ENCODE measurements at places on chromosomes 7 and 10. TPM values are rescaled to one million over a fixed set of nuclear protein-coding genes. Genes with fewer than 3 reads are reported as not detected.

DNA sequence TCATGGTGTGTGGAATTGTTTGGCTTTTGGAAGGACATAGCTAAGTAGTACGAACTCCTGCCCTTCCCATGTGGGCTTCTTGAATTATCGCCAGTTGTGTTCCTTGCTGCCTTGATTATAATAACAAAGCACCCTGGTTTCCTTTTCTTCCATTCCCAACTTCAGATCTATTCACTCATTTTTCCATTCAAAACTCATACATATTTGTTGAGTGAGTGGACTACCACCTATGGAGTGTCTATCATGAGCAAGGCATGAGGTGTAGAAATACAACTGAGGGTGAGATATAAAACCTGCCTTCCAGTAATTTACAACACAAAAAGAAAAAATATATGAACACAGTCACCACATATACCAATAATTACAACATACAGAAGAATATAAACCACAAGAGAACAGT is 4.9 kb upstream of the COL17A1 start:
- no peak for DNase-seq
- no peaks in the 10 kb centered on the region for H3K36me3 ChIP-seq
- no peaks in the 10 kb centered on the region for H3K4me1 ChIP-seq
- no peaks in the 10 kb centered on the region for H3K27me3 ChIP-seq
- H3K4me3 ChIP-seq = no peak overlapping the region

DNA sequence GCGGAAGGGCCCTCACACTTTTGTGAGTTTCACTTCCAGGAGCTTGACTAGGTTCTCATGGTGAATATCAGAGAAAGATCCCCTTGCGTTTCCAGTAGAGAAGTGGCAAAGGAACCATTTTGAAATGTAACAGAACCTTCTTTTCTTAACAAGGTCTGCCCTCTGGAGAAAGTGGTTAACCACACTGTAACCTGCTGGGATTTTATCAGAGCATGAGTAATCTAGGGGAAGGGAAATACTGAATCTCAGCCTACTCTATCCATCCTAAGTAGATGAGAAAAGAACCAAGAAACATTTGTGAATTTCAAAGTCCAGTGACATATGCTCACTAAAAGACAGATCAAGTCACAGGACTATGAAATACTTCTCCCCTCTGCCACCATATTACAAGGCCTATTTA is 235.5 kb downstream of the ZEB1 start:
- no peaks in the 10 kb centered on the region for H3K36me3 ChIP-seq
- H3K4me3 ChIP-seq = no peak overlapping the region
- no peaks in the 10 kb centered on the region for H3K27me3 ChIP-seq
- DNase-seq = no peak
- H3K4me1 ChIP-seq = no peaks in the 10 kb centered on the region
- no peak overlapping the region for H3K27ac ChIP-seq

DNA sequence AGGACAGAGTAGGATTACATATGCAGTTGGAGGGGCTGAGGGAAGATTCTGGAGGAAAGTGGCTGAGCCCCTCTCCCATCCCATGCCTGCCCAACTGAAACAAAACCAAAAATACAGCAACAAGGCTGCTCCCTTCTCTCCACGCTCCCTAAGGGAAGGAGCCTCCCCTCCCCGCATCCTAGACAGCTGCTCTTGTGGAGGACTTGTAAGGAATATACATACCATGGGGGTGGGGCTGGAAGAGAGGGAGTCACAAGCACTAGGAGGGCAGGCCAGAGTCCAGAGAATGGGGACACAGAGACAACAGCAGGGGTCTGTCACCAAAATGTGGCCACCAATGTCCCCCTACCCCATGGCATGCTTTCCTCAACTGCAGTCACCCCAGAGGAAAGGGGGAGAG is 13.2 kb downstream of the LDB1 start:
- no peak overlapping the region for H3K4me3 ChIP-seq
- no peaks in the 10 kb centered on the region for H3K4me1 ChIP-seq
- H3K36me3 ChIP-seq = peaks cover 60% of the 10 kb centered on the region
- DNase-seq = no peak
- no peaks in the 10 kb centered on the region for H3K27me3 ChIP-seq
- H3K27ac ChIP-seq = no peak overlapping the region

DNA sequence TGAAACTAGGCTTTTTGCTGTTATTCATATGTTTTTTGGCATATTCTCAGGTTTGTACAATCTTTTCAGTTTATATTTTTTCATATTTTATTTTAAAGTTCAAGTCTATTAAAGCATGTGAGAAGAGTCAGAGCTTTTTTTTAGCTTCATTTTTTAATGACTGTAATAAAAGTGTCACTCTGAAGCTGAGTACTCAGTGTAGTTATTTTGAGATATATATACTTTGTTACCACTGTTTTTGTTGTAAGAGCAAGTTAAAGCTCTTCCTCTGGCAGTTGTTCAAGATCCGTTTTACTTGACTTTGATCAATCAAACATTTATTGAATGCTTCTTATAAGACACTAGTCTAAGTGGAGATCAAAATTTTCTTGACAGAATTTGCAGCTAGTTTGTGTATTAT is 37.5 kb downstream of the CASD1 start:
- H3K27me3 ChIP-seq = no peaks in the 10 kb centered on the region
- no peak overlapping the region for H3K4me3 ChIP-seq
- DNase-seq = no peak
- H3K4me1 ChIP-seq = no peaks in the 10 kb centered on the region
- H3K36me3 ChIP-seq = no peaks in the 10 kb centered on the region

DNA sequence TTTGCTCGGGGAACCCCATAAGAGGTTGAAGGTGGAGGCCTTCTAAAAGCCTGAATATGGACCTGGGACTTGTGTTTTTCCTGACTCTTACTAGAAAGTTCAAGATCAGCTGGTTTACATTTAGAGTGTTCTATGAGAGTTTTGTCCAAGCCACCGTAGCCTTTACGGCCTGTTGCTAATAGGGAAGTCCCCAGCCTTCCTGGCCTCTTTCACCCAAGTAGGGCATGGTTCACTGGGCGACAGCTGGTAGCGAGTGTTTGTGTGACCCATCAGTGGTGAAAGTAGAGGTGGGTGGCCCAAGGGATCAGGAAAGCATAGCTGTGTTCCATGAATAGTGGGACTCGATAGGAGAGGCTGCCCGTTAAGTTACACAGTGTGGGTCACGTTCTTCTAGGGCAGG is 60.1 kb downstream of the RABGEF1 start:
- H3K27ac ChIP-seq = no peak overlapping the region
- no peaks in the 10 kb centered on the region for H3K27me3 ChIP-seq
- DNase-seq = no peak
- no peaks in the 10 kb centered on the region for H3K4me1 ChIP-seq
- peaks cover 100% of the 10 kb centered on the region for H3K36me3 ChIP-seq

DNA sequence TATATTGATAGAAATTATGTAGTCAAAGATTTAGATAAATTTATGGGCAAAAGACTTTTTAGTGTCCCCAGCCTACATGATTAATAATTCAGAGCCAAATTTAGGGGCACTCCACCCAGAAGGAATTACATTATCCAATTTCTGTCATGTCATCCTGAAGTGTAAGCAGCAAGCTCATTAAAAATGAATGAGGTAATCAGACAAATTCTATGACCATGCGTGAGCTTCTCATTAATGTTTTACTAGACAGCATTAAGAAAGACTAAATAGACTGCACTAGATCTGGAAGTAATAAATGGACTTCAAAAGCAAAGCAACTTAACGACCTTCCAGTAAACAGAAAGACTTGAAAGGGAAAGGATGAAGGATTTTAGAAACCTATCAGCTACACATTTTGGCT is 22.7 kb upstream of the TRUB1 start:
- no peak overlapping the region for H3K4me3 ChIP-seq
- no peak overlapping the region for H3K27ac ChIP-seq
- no peaks in the 10 kb centered on the region for H3K4me1 ChIP-seq
- no peak for DNase-seq
- H3K27me3 ChIP-seq = no peaks in the 10 kb centered on the region

DNA sequence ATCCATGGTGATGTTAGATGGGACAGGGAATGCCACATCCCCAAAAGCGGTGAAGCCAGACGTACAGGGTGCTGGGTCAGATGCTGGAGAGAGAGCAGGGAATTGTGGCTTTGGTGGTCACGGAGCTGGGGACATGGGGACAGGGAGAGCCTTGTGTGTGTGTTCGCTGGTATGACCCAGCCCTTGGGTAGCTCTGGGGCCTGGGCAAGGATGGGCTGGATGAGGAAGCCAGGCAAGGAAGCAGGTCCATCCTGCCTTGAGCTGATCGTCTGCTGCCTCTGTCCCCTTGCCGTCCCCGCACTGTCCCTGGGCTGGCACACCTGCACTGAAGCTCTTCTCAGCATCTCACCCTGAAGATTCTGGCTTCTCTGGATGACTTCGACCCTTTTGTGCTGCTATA is 15.4 kb upstream of the CLDN4 start:
- H3K4me3 ChIP-seq = no peak overlapping the region
- H3K36me3 ChIP-seq = no peaks in the 10 kb centered on the region
- H3K27ac ChIP-seq = no peak overlapping the region
- DNase-seq = peak; percentile 46
- H3K27me3 ChIP-seq = peaks cover 8% of the 10 kb centered on the region

DNA sequence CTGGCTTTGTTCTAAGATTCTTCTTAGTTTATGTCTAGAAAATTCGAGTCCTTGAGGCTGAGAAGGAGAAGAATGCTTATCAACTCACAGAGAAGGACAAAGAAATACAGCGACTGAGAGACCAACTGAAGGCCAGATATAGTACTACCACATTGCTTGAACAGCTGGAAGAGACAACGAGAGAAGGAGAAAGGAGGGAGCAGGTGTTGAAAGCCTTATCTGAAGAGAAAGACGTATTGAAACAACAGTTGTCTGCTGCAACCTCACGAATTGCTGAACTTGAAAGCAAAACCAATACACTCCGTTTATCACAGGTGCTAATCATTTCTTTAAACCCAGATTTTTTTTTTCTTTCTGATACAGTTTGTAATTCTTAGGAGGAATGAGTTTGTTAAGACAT is 6.7 kb downstream of the CEP55 start:
- no peak overlapping the region for H3K27ac ChIP-seq
- H3K27me3 ChIP-seq = no peaks in the 10 kb centered on the region
- peaks cover 5% of the 10 kb centered on the region for H3K4me1 ChIP-seq
- H3K4me3 ChIP-seq = no peak overlapping the region
- no peak for DNase-seq

DNA sequence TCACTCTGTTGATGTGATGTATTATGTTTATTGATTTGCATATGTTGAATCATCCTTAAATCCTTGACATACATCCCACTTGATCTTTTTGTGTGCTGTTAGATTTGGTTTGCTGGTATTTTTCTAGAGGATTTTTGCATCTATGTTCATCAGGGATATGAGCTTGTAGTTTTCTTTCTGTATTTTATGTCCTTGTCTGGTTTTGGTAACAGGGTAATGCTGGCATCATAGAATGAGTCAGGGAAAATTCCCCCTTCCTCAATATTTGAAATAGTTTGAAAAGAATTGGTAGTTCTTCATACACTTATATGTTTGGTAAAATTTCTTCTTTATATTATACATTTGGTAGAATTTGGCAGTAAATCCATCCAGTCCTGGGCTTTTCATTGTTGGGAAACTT is 89.4 kb upstream of the SLC13A1 start:
- H3K27me3 ChIP-seq = no peaks in the 10 kb centered on the region
- no peaks in the 10 kb centered on the region for H3K4me1 ChIP-seq
- H3K4me3 ChIP-seq = no peak overlapping the region
- no peak for DNase-seq
- no peak overlapping the region for H3K27ac ChIP-seq

DNA sequence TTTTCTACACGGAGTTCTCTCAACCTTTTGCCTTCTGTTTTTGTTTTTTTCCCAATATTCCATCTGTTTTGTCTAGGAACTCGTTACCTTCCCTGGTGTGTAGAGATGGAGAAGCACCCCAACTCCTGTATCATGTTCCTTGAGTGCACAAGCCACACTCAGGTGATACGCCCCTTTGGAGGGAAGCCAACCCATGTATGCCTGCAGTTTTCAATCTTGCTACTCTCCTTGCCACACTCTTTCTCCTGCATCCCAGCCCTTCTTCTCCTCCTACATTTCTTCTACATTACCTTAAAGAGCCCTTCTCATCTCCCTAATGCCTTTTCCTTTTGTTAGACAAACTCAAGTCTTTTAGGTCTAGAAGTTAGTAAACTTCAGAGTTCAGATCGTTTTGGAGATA is 10.2 kb upstream of the SP4 start:
- peaks cover 7% of the 10 kb centered on the region for H3K4me1 ChIP-seq
- no peak for DNase-seq

DNA sequence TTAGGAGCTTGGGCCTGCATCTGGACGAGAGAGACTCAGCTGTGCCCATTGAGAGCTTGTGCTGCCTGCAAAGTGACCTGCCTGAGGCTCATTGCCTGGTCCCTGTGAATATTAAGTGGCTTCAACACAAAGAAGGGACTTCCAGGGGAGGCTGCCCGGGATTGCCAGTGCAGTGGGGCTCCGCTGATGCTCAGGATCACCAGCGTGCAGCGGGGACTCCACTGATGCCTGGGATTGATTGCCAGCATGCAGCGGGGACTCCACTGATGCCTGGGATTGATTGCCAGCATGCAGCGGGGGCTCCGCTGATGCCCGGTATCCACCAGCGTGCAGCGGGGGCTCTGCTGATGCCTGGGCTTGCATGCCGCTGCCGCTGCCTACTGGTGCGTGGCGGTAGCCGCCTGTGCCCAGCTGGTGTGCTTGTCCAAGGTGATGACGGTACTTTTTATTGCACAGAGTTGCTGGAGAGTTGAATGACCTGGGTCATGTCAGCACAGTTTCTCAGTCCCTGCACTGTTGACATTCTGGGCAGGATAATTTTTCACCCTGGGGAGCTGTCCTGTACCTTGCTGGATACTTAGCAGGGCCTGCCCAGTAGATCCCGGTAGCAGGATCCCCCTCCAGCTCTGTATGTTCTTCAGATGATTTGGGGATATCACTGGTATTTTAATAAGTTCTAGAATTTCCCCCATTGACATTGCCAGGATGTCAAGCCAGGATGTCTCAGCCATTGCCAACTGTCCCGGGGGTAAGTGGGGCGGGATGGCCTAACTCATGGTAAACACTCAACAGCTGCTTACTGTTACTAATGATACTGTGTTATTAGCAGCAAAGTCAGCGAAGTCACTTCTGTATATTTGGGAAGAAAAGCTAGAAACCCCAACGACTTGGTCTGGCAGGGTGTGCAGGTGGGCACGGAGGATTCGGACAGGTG is 13.0 kb downstream of the DOCK1 start:
- no peak overlapping the region for H3K4me3 ChIP-seq
- no peaks in the 10 kb centered on the region for H3K36me3 ChIP-seq
- H3K27ac ChIP-seq = no peak overlapping the region

GRCh38 chr7:55191926-55192692 is 173.0 kb upstream of the LANCL2 start:
- no peak for DNase-seq
- H3K27ac ChIP-seq = no peak overlapping the region
- no peaks in the 10 kb centered on the region for H3K4me1 ChIP-seq
- H3K4me3 ChIP-seq = no peak overlapping the region
- H3K27me3 ChIP-seq = no peaks in the 10 kb centered on the region

DNA sequence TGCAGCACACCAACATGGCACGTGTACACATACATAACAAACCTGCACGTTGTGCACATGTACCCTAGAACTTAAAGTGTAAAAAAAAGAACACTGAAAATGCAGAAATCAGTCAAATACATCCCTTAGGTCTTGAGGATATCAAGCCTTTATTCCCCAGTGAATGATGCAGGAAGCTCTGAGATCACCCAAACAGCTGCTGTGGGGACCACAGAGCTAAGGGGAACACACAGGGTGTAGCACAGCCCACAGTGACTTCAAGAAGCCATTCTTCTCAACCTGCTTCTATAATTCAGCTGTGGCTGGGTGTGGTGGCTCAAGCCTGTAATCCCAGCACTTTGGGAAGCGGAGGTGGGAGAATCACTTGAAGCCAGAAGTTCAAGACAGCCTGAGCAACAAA is 314.9 kb downstream of the CALN1 start:
- no peak overlapping the region for H3K4me3 ChIP-seq
- no peak for DNase-seq
- no peak overlapping the region for H3K27ac ChIP-seq
- H3K27me3 ChIP-seq = no peaks in the 10 kb centered on the region
- H3K36me3 ChIP-seq = no peaks in the 10 kb centered on the region
- H3K4me1 ChIP-seq = no peaks in the 10 kb centered on the region

WIPF3 gene
- total RNA-seq = 0.70 TPM

All from spleen (tissue), 13 donors.